Epithelial cell of proximal tubule (primary cell): ENCODE measurements at places on chromosomes 13 and 19.
A peak's percentile ranks its signal among the peaks of the same experiment; 100 is the strongest.

- no peak for DNase-seq
Measured at GRCh38 chr13:94192431-94192975, 287.0 kb downstream of the DCT start.

GRCh38 chr13:41613984-41614661 lies 156.8 kb downstream of the RGCC start:
- DNase-seq = no peak

- DNase-seq = no peak
Measured at GRCh38 chr19:31502536-31503170, 153.4 kb upstream of the TSHZ3 start.

GRCh38 chr19:10126213-10126639 lies 6.5 kb upstream of the EIF3G start:
- DNase-seq = no peak

DNA sequence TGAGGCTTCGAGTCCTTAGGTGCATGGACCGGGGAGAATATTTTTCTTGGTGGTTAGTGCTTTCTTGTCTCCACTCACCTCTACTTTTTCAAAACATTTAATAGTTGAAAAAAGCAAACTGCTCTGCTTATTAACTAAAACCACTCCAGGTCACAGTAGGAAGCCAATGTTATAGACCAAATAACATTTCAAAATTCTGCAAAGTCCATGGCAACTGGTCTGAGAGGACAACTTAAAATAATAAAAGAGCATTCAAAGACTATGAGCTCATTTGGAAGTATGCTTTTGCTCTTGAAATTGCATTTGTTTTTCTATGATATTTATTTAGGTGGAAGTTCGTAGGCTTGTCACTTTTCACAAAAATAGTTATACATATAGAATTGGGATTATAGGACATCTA lies 483.0 kb downstream of the DCT start:
- no peak for DNase-seq

- DNase-seq = no peak
Measured at GRCh38 chr19:52010674-52011073, 2.7 kb upstream of the ZNF615 start.

DNA sequence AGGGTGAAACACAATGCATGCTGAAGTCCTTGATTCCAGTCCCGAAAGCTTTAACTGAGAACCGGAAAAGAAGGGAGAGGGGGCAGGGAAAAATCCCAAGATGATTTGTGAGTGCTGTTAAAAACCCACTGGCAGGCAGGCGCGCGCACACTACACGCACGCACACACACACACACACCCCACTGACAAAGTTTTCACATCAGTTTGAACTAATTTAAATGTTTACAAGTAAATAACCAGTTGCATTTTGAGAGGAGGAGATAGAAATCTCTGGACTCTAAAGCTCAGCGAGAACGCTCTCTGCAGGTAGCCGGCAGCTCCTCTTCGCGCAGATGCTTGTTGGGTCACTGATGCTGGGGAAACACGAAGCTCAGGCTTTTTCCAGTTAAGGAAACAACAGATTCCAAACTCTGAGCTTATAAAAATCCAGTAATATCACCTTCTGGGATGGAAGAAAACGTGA lies 818 bp upstream of the SLITRK1 start:
- no peak for DNase-seq

DNA sequence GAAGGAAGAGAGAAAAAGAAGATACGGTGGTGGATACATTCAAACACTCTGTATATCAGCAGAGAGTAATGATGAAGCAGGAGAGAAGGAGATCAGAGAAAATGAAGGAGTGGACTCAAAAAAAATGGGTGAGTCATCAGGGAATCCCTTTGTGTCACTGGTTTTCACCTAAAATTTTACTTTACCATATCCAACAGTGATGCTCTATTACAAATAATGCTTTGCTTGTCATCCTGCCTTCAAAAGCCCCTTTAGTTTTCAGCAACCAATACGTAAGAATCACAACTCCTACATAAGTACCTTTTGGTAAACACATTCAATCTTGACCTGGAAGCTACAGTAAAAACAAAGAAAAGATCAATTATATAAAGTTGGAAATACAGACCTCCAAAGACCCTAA lies 88.8 kb downstream of the ENOX1 start:
- no peak for DNase-seq

- DNase-seq = no peak
Measured at GRCh38 chr19:46497773-46498172, 2.1 kb upstream of the PNMA8B start.

- no peak for DNase-seq
Measured at GRCh38 chr13:97135883-97136282, 86.2 kb upstream of the MBNL2 start.

- no peak for DNase-seq
Measured at GRCh38 chr13:34243403-34243802, 425.5 kb downstream of the RFC3 start.

DNA sequence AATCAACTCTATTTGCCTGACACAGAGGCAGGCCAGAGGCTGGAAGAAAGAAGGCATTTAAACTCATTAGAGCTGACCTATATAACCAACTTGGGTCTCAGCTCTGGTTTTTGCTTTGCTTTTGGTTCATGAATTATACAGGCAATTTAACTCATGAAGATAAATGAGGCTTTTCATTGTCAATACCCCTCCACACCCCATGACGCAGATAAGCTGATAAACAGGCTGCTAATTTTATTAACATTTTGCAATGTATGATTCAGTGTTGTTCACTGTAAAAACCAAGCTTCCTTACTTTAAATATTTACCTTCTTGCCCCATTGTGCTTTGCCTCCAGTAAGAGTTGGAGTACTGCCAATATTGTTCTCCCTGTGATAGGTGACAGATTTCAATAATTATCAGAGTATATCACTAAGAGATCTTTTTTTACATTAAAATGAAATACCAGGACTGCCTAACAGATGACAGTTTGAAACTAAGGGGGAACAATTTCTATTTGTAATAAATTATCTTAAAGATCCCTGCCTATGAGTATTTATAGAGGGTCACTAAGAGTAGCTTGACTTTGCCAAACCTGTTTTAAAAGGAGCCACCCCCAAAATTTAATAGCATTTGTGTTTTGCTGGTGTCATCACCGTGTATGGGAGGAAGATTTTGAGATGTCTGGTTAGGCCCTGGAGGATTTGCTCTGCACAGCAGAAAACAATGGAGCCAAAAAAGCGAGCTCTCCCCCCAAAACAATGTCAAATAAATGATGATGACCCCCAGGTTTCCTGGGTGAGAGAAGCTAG lies 472.7 kb upstream of the NBEA start:
- no peak for DNase-seq

DNA sequence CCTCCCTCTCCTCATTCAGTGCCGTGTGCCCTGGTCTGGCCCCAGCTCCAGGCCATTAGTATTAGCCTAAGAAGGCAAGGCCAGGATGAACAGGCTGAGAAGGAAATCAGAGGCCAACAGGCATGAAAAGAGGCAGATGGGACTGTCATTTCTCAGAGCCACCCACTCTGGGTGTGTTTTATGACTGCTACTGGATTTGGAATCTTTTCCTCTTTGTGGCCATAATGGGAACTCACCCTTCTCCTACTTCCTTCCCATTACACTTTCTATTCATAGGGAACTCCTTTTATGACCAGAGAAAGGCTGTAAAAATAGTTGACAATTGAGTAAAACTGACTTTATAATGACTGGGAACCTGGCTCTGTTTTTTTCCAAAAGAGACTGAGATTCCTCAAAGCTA lies 17.7 kb downstream of the CEACAM8 start:
- DNase-seq = no peak

DNA sequence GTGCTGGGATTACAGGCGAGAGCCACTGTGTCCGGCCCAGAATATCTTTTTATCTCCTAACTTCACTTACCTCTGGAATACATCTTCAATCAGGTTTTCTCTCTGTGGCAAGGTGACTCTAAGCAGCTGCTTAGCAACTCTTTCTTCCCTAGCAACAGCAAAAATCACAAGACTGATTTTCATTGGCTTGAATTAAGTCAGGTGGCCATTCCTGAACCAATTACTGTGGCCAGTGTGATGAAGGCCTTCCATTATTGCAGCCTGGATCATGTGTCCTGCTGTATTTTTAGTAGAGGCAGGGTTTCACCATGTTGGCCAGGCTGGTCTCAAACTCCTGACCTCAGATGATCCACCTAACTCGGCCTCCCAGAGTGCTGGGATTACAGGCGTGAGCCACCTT lies 9.0 kb upstream of the LTBP4 start:
- DNase-seq = no peak

DNA sequence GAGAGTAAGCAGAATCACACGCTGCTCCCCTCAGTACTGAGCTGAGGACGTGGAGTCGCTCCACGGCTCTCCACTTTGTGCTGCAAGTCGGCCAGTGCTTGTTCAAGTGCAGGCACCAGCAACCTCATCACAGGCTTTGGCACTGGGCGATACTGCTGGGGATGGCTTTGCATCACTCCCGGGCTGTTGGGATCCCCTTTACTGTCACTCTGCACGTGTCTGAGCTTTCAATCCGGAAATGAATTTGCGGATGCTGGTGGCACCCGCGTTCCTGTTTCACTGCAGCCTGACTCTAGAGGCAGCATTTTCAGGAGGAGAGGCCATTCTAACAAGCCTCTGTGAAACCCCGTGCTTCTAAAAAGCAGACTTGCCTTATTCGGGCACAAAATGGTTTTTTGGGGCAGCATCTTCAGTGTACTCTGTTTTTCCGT lies 19.1 kb downstream of the SMARCA4 start:
- no peak for DNase-seq

DNA sequence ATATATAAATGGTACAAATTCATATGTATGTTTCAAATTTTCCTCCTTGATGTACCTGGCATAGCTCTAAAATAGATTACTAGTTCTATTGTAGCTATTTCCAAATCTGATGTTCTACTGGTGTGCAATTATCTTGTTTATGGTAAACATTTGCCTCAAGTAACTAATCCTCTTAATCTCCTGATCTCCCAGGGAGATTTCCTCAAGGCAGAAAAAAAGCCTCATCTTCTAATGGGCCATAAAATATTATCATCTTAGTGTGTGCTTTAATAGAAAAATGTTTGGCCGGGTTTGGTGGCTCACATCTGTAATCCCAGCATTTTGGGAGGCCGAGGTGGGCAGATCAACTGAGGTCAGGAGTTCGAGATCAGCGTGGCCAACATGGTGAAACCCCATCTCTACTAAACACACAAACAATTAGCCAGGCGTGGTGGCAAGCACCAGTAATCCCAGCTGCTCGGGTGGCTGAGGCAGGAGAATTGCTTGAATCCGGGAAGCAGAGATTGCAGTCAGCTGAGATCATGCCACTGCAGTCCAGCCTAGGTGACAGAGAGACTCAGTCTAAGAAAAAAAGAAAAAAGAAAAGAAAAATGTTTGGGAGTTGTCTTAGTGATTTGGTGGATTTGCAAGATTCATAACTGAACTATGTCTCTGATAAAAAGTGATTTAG lies 498.9 kb upstream of the SLITRK5 start:
- DNase-seq = peak; percentile 16
